Sciatic nerve (tissue), 2 donors: ENCODE measurements at places on chromosomes 1 and 21.

- DNase-seq, result no peak
Observed at GRCh38 chr1:16393570-16394521, 26.8 kb downstream of the SZRD1 start.

- no peak for DNase-seq
Observed at GRCh38 chr21:44993321-44994046, 53.7 kb downstream of the SLX9 start.

- DNase-seq, result no peak
Observed at GRCh38 chr1:93554883-93555872, 107.3 kb downstream of the FNBP1L start.

DNA sequence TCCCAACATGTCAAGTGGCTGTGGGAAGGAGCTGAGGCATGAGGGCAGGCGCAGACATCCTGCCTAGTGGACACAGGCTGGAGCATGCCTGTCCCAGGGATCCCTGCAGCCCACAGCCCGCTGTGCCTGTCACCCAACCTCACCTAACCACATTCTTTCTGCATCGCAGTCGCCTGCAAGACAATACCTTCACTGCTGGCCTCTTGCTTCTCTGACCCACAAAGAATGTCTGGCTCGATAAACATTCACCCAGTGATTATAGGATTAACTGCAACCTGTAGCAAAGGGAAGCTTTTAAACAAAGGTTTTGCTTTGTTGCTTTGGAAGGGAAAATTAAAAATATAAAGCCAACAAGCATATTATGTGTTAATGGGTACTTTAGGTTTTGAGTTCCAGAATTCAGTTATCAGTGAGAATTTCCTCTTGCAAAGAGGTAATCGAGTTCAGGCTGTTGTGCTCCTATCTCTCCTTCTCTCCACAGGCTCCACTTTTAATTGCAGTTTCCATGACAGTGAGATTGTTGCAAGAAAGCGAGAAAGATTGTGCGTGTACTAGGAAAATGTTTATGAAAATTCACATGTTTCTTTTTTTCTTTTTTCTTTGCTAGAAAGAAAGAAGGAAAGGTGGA, 40.0 kb upstream of the ZNF648 start:
- no peak for DNase-seq

DNA sequence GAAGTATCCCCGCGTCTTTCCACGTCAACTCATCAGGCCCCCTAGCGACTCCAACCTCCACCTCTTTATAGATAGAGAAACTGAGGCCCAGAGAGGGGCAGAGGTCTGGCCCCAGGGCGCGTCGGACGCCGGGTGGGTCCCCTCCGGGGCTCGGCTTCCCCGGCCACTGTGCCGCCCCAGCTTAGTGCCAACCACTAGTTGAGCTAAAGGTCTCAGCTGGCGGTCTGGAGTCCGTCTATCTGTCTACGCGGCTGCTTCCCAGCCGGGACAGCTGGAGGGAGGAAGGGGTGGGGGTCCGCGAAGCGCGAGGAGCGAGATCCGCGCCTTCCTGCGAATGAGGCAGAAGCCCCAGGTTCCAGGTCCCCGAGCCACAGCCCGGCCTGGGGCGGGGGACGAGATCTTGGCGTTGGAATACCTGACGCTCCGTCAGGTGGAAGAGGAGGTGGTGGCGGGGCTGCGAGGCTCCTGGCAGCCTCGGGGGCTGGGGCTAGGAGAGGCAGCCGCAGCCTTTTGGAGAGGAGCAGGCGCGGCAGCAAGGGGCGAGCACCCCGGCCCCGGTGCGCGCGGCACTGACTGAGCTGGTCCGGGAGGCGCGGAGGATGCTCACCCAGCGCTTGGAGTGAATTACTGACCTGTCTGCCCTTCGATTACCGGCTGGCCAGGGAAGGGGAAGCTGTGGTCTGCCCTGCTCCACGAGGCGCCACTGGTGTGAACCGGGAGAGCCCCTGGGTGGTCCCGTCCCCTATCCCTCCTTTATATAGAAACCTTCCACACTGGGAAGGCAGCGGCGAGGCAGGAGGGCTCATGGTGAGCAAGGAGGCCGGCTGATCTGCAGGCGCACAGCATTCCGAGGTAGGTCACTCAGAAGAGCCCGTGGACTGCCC, 937 bp downstream of the PODN start:
- DNase-seq, result no peak

- no peak for DNase-seq
Observed at GRCh38 chr1:109246141-109246551, 3.2 kb upstream of the CELSR2 start.
